ENCODE measurements at places on chromosomes 1 and 21.

- no peak for DNase-seq
Observed at GRCh38 chr21:39515684-39516472, 64.1 kb downstream of the SH3BGR start.

DNA sequence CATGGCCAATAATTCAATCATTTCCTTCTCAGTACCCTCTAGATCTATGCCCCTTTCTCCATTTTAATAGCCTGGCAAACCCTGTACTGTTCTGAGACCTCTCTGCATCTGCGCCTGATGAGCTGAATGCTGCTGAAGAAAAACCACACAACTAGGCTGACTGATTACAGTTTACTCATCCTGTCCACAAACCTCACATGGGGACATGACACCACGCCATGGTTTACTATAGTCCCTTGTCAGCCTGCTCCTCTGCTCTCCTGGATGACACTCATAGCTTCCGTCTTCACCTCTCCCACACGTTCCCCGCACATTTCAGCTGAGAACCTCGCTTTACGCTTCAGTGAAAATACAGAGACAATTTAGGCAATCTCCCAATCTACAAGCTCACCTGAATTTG lies 59.7 kb downstream of the DESI2 start:
- DNase-seq = no peak

DNA sequence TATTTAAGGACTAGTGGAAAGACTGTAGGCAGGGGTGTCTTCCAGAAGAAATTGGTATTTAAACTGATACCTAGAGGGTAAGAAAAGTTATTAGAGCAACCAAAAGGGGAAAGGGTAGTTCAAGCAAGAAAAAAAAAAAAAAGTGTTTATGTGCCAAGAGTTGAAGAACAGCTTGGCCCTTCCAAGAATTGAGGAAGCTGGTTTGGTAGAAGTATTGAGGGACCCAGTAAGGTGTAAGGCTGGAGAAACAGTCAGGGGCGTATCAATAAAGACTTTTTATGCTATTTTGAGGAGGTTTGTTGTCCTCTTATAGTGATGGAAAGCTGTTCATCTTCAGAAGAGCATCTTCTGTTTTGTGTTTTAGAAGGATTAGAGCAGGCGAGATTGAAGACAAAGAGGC lies 108.3 kb downstream of the PTPRC start:
- no peak for DNase-seq

DNA sequence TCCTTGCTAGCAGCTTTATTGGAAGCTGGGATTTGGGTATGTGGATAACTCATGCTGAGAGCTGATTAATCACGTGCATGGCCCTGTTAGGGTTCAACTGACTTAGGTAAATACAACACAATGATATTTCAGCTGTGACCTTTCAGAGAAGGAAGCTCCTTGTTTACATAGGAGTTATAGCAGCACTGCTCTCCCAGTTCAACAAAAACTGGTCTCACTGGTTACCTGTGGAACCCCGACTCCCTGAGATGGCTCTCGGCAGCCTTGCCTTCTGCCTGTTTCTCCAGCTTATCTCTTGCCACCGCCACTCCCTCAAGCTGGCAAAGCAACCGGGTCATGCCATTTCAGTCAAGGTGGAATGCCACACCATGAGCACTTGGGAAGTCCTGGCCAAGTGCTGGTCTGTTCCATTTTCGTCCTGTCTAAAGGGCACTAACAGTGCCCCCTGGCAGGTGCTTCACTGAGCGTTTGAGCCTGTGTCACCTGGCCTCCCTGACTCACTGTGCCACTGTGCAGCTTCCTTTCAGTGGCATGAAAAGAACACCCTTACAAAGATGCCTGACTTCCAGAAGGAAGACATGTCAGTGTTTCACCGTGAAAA lies 31.6 kb downstream of the DOP1B start:
- DNase-seq = no peak

- no peak for DNase-seq
Observed at GRCh38 chr1:200062143-200062542, 34.6 kb downstream of the NR5A2 start.

DNA sequence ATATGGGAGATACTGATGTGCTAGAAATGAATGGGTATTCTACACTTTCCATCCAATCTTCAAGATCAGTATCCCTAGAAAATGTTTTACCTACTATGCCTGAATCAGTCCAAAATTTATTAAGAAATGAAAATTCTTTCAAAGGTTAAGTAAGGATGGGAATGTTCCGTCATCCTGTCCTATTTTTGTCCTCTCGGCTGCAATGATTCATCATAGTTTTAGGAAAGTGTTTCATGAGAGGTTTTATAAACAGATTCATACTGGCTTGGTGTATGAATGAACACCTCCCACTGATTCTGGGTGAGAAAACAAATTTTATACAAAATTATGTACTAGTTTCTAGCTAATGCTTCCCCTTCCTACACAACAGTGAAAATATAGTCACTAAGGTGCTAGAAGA lies 504.6 kb upstream of the NR5A2 start:
- no peak for DNase-seq

DNA sequence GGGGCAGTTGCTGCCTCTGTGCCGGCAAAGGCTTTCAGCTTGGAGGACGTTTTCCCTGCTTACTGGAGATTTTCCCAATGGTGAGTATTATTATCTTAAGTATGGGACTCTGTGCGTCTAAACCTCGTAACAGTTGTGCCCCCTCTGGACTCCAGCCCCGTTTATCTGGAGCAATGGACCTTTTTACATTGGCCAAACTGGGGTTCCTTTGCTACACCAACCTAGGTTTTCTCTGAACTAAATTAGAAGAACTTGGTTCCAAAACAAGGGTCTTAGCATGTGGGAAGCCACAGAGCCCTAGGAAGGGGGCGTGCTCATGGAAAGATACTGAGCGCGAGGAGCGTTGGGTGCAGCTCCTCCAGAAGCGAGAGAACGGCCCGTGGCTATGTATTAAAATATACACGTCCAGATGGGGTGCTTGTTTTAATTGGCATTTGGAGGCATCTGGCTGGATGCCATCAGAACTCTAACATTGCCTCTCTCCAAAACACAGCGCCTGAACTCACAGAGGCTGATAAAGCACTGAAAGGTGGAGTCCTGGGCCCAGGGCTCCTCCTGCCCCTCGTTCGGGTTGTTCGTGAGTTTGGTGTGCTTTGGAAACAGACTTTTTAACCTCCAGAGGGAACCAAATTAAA lies 28.4 kb downstream of the POFUT2 start:
- DNase-seq = no peak

- no peak for DNase-seq
Observed at GRCh38 chr1:24349891-24350290, 30.7 kb downstream of the GRHL3 start.

DNA sequence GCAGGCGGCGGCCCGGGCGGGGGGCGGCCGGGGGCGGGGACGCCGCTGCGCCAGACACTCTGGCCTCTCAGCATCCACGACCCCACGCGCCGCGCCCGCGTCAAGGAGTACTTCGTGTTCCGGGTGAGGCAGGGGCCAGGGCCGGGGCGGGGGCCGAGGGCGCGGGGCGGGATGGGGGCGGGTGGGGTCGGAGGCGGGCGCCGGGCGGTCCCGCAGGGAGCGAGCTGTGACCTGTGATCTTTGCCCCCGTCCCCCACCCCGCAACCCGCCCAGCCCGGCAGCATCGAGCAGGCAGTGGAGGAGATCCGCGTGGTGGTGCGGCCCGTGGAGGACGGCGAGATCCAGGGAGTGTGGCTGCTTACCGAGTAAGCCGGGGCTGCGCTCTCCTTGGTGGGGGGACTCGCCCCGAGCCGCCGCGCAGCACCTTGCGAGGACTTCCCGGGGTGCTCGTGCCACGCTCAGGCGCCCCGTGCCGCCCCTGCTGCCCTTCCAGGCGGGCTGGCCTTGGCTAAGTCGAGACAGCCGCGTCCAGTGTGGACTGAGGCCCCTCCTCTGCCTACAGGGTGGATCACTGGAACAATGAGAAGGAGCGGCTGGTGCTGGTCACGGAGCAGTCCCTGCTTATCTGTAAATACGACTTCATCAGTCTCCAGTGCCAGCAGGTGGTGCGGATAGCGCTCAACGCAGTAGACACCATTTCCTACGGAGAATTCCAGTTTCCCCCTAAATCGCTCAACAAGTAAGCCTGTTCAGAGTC lies 514 bp downstream of the TPRG1L start:
- DNase-seq = no peak

- DNase-seq = no peak
Observed at GRCh38 chr1:56908619-56909221, 54.1 kb downstream of the C8A start.

DNA sequence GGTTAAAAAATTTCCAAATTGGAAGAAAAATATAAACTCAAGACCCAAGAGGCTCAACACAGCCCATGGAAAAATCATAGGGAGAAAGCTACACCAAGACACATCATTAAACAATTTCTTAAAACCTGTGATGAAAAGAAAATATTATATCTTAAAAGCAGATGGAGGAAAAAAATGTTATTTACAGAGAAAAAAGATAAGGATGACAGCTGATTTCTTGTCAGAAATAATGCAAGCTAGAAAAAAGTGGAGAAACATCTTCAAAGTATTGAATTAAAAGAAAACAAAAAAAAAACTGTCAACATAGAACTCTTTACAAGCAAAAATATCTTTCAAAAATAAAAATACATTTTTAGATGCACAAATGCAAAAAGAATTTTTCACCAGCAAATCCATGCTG lies 930.5 kb downstream of the ADGRL2 start:
- DNase-seq = no peak

GRCh38 chr1:65267683-65268082 lies 41.7 kb upstream of the DNAJC6 start:
- no peak for DNase-seq

- DNase-seq = no peak
Observed at GRCh38 chr1:12098786-12099185, 35.7 kb downstream of the TNFRSF8 start.

- DNase-seq = no peak
Observed at GRCh38 chr21:25409978-25410377, 197.3 kb downstream of the MRPL39 start.

- DNase-seq = peak; percentile 14
Observed at GRCh38 chr1:235468970-235469369, 35.3 kb downstream of the B3GALNT2 start.

DNA sequence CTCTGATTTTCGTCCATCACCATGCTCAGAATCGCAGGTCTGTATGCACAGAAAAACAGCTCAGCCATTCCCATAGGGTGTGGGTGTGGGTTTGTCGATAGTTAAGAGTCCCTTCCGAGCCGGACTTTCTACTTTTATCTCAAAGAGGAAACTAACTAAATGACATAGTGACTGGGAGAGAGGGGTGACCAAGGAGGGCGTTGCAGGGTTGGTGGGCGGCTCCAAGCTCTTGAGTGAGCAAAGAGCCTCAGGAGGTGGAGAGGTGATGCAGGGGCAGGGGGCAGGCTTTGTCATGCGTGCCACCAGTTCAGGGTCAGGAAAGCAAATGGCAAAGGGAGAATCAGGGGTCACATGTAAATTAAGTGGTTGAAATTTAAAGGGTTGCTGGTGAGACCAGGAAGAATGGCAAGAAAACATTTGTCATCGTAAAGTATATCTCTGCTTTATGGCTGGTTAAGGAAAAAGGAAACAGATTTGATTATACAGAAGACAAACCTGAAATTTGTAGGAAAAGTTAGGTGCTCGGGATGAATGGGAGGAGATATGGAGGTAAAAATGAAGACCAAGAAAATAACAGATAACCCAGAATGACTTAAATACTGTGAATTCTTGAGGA lies 249.0 kb downstream of the SETD4 start:
- no peak for DNase-seq

GRCh38 chr1:156893048-156893953 lies at the start of gene PEAR1:
Gene PEAR1, plus strand, starts transcription at chr1:156893718. Its CDS starts 10,209 bp downstream, at chr1:156903927.
- no peak for DNase-seq

DNA sequence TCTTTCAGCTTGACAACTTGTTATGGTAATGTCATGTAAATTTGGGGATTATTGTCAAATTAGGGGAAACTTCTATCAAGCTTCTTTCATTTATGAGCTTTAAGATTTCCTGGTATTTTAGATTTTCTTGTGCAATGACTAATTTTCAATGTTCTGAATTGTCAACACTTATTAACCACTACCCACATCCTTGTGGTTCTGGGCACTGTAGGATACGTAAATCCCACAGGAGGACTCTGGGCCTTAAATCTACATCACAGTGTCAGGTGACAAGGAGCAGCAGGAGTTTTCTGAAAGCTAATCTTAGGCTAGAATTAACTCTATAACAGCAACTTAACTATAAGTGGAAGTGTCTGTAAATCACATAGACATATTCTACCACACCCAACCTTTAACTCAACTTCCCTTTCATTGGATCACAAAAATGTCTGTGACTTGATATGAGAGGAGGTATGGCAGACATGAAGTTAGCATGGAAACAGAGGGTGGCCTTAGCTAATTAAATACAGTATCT lies 397.7 kb downstream of the HLX start:
- no peak for DNase-seq

DNA sequence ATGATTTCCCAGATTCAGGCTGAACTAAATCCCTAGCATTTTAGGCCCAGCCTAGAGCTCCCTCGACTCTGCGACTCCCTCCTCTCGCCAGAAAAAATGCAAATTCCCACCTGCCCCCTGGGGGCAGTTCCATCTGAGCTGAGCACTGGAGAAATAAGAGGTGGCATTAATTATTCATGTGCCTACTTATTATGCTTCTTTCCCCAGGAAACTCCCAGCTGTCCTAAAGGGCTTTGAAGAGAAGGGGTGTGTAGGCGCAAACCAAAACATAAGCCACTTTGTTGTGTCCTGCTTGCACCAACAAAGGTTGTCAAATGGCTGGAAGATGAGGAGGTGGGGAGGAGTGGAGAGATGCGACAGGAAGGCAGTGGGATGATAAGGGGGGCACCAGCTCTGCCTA lies 41.4 kb upstream of the GOLT1A start:
- DNase-seq = no peak

DNA sequence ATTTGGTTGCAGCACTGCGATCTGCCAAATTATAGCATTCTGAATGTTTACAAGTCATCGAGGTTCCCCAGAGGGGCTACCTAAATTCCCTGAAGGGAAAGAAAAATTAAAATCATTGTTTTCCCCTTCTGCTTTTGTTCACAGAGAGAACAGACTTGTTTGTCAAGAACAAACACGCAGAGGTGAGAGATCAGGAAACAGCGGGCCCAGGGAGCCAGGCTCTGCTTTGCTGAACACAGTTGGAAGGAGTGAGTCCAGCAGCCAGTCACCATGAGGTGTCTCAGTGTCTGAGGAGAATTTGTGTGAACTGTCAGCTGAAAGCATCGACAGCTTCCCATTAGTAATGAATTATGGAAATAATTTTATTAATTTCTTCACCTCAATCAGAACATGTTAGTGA lies 52.5 kb downstream of the RWDD3 start:
- no peak for DNase-seq

- no peak for DNase-seq
Observed at GRCh38 chr21:40569357-40569756, 277.6 kb downstream of the DSCAM start.

GRCh38 chr1:182723200-182723599 lies 38.8 kb upstream of the RGS8 start:
- no peak for DNase-seq

Data from foreskin melanocyte (primary cell).